ENCODE measurements at places on chromosomes 3 and 15.

DNA sequence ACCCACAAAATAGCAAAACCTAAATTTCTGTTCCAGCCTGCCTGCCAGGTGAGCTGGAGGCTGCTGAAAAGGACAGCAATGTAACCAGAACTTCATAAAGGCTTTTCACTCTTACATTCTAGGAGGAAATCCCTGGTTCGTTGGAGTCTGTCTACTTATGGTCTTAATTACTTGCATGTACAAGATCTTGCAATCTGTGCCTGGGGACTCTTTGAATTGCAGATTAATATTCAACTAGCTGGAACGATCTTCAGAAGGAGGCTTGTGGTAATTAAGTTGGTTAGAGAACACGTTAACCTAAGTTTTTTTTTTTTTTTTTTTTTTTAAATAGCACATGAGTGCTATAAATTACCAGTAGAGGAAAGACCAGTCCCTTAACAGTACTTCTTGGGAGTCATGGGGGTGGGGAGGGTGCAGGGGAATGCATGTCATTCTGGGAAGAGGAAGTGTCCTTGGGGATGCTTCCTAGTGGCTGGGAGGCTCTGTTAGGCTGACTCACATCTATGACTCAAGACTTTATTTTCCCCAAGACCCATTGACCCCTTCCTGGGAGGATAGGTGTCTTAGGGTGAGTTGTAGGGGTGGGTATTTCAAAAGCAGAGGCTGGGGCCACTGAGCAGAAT is 139.8 kb downstream of the RAB11A start:
- DNase-seq: no peak

DNA sequence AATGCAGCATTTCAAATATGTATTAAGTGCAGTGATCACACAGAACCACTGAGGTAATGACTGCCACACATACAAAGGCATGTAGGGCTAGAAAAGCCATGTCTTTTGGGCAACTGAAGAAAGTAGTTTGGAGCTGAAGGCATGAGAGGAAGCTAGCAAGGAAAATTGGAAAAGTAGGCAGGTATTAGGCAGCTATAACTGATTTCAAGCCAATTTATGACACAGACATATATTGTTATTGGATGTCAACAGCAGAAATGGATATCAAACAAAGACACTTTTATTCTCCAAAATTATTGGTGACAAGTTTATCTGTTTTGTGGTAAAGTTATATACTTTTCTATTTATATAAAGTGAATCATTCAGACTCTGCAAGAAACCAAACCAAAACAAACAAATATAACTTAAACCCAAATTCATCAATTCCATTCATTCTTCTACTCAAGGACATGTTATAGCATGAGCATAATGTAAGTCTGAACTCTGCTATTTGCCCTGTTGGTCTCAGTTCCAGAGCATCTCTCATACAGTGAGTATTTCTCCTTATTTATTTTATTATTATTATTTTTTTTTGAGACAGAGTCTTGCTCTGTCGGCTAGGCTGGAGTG is 307.4 kb upstream of the COL8A1 start:
- no peak for DNase-seq

DNA sequence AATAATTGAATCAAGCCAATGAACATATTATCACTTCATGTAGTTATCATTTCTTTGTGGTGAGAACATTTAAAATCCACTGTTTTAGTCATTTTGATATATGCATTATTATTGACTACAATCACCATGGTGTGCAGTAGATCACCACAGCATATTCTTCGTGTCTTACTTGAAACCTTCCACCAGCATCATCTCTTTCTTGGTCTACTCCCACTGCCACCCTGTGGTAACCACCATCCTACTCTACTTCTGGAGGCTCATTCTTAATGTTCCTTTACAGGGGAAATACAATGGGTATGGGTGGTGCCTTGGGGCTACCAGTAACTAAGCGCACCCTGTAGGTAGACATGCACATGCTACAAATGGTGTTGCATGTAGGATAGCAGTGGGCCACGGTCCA is 25.4 kb downstream of the PXK start:
- no peak for DNase-seq

DNA sequence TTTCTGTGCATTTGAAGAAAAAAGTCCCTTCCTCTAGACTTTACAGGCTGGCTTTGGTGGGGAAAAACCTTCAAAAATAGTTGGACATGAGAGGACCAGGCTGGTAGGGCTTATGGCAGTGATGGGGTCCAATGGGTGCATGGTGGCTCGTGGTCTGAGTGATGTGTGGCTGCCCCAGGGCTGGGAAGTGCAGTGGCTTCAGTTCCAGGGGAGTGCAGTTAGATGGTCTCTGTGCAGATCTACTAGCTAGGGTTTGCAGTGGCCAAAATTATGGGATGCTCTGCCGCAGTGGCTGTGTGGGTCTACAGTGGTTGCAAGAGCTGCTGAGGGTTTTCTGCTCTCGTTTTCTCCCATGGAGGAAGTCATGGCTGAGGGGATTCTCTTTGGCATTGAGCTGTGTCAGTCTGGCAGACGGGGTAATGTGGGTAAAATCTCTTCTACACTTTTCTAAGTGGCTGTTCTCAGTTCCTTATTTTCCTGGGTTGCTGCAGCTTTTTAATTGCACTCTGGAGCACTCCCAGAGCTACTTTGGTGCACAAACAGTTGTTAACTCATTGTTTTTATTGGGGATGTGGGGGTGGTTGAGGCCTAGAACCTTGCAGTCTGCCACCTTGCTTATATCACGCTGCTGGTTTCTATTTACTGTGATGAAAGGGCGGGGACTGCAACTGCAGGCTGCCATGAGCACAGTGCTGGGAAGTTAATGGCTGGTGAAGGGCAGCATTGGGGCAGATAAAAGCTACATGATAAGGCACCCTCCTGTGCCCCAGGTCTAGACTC is 1324.6 kb downstream of the NSUN3 start:
- DNase-seq: no peak

DNA sequence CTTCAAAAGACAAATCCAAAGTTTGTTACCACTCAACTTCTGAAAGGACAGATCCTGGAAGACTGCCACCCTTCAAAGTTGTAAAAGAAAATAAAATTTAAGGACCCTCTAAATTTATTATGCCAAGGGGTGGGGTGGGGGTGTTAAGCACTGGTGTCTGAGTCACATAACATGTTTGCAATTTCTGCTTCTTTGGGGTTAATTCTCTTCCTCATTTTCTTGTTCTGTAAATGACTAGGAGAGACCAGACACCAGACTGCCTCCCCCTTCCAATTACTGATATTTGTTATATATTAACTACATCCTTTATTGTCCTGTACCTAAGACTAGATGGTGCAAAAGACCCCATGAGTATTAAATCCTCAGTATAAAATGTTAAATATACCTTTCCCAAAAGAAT is 242.8 kb downstream of the ZNF385D start:
- DNase-seq: no peak

- DNase-seq: no peak
Measured at GRCh38 chr15:71627188-71627587, 183.2 kb upstream of the NR2E3 start.

DNA sequence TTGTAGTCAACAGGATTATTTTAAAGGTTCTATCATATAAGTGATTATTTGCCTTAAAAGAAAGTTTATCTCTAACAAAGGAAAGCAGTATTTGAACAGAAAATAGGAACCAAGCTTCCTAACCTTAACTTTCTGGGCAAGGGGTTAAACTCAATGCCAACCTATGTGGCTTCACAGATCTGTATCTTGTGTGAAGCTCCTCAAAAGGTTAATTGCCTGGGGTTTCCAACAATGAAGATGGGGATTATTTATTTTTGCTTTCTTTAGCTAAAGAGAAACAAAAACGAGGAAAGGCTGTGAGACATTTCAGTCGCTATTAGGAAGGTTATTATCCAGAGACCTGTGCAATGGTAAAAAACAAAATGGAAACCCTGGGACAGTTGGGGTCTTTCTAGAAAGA is 1.1 kb upstream of the WDR82 start:
- no peak for DNase-seq

DNA sequence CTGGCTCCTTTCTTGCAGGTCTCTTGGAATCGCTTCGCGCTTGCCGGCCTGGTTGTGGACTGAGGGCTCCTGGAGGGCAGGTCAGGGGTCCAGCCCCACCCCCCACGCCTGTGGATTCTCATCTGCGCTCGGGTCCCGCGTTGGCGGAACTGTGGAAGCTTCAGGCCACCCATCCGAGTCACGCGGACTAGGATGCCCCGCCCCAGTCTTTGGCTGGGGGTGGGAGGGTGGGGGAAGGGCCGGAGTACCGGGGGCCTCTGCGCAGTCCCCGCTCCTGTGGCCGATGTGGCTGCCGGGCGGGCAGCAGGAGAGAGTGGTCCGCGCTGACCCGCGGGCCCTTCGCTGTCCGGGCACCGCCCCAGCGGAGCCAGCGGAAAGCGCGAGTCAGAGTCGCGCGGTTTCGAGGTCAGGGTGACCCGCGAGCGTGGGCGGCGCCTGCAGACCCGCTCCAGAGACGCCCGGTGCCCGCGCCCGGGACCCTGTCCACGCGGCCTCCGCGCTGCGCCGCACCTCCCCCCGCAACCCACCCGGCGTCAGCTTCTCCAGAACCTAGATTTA is 114.2 kb downstream of the KLF13 start:
- DNase-seq: no peak

DNA sequence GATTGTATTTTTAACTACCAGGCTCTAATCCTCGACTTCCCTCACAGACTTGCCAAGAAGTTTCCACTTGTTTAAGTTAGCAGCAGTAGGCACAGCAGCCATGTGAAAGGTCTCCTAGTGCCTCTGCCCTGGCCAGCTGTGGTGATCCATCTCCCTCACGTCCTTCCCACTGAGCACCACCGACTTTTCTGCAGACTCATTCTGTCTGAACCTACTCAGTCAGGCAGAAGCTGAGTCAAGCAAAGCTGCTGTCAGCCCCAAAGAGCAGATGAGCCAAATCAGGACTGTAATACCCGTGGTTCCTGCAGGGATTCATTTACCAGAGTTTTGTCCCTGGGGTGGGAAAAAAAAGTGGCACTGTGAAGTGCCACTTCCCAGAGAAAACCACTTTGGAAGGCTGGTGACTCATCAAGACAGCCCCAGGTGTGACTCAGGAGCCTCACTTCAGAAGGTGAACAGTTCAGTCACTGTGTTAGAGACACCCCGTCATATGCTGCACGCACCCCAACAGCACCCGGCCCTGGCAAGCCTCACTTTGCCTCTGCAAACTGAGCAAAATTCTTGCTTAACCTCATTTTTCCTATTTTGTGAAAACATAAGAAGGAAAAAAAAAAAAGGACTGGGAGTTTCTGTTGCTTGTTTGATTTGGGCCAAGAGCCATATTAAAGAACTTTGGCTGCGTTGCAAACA is 76.0 kb downstream of the WWTR1 start:
- no peak for DNase-seq

Measured in iPS DF 19.7 (cell line).